ENCODE measurements at places on chromosomes 2 and 18.

GRCh38 chr2:910698-911097, 40.0 kb upstream of the SNTG2 start:
- no peak for DNase-seq

DNA sequence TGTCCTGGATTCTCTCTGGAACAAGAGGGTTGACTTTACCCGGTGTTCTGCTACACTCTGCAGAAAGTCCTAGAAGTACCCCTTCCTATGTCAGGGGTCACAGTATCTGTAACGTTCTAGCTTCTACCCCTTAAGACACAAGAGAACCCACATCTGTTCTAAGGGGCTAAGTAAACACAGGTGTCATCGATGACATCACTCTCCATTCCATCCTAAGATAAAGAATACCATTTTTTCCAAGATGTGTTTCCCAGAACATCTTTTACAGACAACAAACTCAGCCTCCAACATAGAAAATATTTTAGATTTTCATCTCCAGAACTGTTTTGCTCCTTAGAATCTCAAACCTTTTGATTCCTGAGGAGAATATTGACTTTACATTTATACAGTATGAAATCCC, 239.1 kb downstream of the TRIB2 start:
- DNase-seq, result no peak

GRCh38 chr2:45046786-45047185, 37.5 kb upstream of the SIX2 start:
- DNase-seq, result no peak

DNA sequence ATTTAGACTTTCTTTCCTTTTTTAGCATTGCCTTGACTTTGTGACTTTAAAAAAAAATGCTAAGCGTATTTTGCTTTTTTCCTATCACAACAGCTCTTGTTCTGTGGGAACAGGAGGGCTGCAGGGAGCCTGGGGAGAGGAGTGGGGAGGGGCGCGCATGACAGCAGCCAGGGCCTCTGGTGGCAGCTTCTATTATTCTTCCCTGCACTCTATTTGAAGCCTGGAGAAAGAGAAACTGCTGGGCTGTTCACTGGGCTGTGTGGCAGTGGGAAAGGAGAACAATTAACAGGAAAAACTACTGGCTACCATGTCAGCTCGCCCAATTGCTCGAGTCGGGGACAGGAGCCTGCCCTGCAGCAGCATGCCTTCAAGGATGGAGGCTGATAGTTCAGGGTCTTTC, 119.0 kb upstream of the ZBTB14 start:
- no peak for DNase-seq

GRCh38 chr18:23493654-23494053, 9.7 kb upstream of the RMC1 start:
- DNase-seq, result no peak

GRCh38 chr2:170152421-170152820, 25.5 kb upstream of the MYO3B start:
- no peak for DNase-seq

DNA sequence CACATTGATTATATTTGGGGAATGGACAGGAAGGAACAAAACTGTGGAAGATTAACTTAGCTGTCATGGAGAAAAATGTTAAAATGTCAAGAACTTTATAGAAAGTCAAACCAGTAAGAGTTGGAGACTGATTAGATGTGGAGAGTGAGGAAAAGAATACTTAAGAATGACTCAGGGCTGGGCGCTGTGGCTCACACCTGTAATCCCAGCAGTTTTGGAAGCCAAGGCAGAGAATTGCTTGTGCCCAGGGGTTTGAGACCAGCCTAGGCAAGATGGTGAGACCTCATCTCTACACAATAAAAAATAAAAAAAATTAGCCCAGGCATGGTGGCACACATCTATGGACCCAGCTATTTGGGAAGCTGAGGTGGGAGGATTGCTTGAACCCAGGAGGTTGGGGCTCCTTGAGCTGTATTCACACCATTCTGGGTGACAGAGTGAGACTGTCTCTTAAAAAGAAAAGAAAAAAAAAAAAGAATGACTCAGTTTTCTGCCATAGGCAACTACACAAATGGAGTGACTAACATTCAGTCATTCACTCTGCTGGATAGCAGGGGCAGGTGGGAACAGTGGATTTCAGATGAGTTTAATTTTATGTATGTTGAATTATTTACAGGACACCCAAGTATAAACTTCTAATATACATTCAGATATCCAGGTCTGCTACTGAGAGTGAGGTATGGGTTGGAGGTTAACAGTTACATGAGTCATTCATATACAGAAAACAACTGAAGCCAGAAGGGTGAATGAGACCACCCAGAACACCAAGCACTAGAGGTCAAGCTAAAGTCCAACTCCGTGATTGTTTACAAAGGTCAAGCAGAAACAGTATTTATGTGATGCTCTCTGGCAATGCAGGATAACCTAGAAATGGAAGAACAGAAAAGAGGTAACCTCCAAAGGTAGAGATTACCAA, 33.9 kb downstream of the ORC2 start:
- no peak for DNase-seq

GRCh38 chr18:55314615-55315237, 273.3 kb downstream of the TCF4 start:
- no peak for DNase-seq

DNA sequence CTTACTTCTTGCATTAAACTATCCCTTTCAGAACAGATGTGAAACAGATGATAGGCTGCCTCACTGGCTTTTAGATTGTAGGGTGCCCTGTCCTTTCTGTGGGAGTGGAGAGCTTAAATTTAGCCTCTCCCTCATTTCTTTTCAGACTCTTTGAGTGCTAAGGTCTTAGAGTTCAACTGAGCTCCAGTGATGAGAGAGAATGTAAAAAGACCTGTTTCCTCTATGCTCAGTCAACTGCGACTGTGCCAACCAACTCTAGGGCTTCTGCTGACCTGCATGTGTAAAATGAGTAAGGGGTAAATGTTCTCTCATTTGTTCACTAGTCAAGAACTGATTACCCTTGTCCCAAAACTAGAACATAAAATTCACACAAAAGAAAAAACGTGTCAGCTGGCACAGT, 104.8 kb upstream of the TGFA start:
- DNase-seq, result no peak

DNA sequence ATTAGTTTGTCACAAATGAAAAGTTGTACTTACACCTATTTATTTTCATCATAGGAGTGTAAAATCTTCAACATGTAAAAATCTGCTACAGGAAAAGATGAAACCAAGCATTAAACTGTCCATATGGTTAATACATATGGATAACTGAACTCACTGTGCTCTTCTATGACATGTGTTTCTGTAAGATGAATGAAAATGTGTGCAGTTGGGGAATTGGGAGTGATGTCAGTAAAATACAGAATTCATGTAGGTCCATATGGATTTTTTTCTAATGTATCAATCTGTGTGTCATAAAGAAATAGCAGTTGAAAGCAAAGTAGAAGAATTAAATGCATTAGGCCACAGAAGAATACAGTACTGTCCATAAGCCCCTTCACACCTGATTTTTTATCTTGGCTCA, 178.4 kb upstream of the COL3A1 start:
- DNase-seq, result no peak

DNA sequence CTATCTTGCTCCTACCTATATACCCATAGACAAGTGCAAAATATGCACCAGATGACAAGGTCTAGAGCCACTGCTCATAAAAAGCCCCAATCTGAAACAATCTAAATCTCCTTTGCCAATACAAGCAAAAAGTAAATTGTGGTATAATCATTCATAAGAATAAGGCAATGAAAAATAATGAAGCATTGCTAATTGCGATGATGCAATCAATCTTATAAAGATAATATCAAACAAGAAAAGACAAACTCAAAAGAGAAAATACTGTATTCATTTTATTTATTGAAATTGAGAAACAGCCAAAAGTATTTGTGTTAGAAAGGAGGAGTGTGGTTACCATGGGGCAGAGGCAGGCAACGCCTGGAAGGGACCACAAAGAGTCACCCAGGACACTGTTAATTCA, 175.9 kb upstream of the GYPC start:
- no peak for DNase-seq

- no peak for DNase-seq
Measured at GRCh38 chr2:100972452-100972851, 29.6 kb upstream of the RPL31 start.

DNA sequence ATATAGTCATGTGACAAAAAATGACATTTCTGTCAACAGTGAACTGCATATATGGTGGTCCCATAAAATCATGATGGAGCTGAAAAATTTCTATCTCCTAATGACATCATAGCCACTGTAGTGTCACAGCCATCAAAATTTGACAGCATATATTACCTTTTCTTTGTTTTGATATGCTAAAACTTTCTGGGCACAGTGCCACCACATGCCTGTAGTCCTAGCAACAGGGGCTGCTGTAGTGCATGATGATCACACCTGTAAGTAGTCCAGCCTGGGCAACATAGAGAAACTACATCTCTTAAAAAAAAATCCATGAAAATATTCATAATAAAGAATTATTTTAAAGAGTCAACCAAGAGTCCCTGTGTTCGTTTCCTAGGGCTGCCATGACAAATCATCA, 155.5 kb upstream of the SERTAD2 start:
- no peak for DNase-seq

- DNase-seq, result no peak
Measured at GRCh38 chr2:235562065-235562747, 68.4 kb downstream of the AGAP1 start.

All from activated CD4-positive, CD25-positive, alpha-beta regulatory T cell treated with anti-CD3 and anti-CD28 coated beads, Interleukin-2, amount 50 U/mL, for 72 hours (primary cell).